ENCODE measurements at places on chromosomes 4 and X.

DNA sequence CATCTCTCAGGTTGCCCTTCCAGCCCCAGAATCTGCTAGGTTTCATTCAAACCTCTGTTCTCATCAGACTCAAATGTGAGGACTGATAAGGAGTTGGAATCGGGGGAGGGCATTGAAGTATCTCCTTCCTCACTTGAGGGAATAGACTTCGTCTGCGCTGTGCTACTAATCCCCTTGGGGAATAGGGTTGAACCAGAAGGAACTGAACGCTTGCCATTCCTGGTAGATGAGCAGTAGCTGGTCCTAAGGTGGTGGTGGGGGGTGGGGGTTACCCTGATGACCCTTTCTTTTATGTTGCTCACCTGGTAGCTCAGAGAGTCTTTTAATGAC lies 692 bp upstream of the SLC9A7 start:
- DNase-seq, result no peak

DNA sequence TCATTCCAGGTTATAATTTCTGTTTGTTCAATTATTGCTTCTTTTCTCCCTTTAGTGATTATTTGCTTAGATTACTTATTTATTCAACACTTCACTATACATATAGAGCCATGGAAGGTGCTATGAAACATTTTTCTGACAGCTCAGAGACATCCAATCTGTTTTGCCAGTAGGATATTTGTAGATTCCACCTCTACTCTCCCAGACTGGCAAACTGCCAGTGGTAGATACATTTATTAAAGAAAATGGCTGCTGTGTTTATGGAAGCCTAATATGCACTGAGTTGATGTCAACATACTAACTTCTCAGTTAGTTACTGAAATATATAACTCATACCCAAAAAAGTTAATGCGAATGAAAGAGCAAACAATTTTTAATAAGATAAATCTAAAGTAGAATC lies 348.6 kb downstream of the TRAM1L1 start:
- DNase-seq, result peak; percentile 10

DNA sequence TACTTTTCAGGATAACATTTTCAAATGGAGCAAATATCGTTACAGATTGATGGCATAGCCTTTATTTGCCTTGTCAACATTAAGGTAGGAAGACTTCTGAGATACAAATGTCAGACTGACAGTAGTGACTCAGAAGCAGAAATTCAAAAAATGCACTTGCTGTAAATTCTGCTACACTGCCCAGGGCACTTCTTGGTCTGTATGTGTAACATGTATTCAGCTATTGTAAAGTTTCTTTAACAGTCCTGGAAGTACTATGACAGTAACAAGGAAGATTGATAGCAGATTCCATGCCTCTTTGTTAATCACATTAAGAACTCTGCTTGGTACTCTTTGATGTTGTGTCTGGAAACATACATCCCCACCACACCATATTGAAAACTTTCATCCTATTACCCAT lies 69.6 kb upstream of the PCDH18 start:
- DNase-seq, result peak; percentile 8

DNA sequence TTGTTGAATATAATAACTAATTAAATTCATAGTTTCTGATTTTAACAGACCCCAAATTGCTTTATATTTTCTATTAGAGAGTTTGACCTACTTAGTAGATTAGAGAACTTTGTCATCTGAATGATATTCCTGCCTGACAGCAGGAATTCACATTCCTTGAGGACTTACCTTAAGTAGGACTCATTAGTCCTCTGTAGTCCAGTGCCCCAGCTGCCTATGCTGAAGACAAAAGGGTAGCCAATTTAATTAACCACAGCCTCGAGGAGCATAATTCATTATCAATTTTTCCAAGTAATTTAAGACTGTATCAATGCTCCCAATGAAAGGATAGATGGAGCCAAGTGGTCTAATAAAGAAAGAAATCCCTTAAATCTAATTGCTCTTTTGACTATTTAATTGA lies 1405.0 kb upstream of the IGFBP7 start:
- no peak for DNase-seq

Data from BE2C (cell line).